ENCODE measurements at places on chromosomes 4 and X.

- no peak for DNase-seq
Measured at GRCh38 chr4:79042079-79042674, 102.9 kb upstream of the PAQR3 start.

DNA sequence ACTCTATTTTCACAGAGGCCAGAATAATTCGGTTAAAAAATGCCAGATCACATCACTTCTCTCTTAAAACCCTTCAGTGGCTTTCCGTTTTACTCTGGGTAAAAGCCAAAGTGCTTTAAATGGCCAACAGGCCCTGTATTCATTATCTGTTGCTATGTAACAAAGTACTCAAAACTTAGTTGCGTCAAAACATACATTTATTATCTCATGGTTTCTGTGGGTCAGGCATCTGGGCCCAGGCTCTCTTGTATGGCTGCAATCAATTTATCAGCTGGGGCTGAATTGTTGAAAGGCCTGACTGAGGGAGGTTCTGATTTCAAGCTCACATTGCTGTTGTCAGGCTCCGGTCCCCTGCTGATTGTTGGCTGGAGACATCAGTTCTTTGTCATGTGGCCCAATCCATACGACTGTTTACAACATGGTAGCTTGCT, 72.7 kb upstream of the H2AZ1 start:
- DNase-seq = no peak

DNA sequence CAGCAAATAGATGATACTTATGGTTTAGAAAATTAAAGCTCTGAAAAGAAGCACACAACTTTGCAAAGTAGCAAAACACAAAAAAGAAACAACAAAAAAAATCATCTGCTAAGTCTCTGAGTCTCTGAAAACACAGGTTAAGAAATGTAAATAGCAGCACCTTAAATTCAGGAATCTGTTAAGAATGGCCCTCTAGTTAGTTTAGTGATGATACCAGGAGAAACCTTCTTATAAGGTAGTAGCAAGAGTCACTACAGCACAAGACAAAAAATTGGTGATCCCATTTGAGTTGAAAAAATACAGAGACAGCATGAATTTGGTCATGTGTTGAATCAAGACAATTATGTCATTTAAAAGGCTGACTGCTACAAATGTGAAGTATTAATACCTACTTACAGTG, 308.2 kb upstream of the ADGRL3 start:
- no peak for DNase-seq

DNA sequence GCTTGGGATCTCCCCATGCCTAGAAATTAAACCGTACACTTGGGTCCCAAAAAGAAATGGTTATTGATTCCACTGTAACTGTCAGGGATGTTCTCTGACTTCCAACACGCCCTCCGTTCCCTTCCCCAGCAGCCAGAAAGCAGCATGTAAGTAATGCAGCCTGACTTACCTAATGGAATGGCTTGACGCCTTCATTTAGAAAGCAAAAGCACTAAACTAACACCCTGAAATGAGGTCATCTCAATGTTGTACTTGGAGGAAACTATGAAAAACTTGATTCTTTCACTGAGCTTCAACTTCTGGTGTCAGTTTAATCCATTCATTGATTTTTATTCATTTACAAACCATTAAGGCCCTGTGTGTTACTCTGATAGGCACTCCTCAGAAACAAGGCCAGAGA, 110.8 kb upstream of the NOCT start:
- DNase-seq = no peak

GRCh38 chr4:174593701-174594100, 71.4 kb upstream of the HPGD start:
- no peak for DNase-seq

DNA sequence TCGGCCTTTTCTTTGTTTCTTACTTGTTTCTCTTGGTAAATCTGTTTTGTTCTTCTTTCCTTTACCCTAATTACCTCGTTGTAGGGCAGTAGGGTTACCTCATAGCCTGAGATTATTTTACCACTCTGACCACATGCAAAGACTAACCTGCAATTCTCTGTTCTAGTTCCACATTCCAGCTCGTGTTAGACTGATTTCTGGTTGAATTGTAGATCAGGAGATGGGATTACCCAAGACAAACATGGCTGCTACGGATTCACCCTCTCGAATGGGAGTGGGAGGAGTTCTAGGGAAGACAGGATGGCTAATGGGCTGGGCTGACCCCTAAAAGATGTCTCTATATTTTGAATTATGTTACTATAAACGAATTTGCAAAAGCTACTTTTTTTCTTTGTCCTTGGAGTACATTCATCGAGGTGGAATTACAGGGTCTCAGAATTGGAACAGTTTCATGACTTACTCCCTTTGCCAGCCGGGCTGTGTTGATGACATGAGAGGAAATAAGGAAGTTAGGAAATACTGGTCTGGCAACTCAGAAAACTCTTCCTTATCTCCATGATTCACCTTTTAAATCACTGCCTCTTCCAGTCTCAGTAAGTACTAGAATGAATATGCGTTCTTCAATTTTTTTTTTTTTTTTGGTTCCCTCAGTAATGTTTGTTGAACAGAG, 36.7 kb upstream of the FBXW7 start:
- no peak for DNase-seq

DNA sequence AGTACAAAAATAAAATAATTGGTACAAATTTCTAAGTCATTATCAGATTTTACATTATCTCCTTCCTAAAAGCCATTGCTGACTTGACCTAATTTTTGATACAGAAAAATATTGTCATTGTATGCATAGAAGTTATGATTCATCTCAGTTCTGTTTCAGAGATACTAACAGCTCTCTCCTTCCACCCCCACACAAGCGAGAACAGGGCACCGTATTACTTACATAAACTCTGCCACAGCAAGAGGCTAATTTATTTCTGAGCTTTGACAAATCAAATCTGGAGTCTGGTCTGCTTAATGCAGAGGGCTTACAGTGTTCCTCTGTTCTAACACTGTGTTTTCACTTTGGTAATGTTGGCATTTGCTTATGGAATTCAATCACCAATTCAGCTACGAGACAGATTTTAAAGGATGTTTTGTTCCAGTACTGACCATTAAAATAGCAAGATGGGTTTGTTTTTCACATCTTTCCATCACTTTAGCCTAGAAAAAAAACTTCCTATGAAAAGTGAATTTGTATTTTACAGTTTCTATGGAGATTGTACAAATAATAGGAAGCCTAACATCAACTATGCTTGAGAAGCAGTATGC, 181.8 kb downstream of the USP46 start:
- no peak for DNase-seq

DNA sequence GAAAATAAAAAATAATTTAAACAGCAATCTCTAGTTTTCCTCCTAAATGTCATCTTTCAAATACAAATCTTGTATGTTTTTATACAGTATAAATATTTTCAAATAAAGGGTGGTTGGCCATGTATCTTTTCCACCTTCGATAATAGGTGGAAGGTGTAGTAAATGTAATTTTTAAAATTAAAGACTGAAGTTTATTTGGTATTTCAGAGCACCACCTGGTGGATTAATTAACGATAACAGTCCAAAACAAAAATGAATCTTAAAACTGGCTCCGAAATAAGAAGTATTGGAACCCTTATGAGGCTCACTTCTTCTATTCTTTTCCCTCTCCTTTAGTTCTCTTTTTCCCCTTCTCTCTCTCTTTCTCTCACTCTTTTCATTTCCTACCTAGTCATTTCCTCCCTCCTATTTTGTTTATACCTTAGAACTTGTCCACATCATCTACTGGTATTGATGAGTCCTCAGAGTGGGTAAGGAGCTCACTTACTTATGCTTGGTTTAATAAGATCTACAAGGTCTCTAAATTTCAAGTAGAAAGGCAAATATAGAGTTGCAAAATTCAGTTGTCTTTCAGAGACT, 82.9 kb upstream of the EXOC1L start:
- no peak for DNase-seq

DNA sequence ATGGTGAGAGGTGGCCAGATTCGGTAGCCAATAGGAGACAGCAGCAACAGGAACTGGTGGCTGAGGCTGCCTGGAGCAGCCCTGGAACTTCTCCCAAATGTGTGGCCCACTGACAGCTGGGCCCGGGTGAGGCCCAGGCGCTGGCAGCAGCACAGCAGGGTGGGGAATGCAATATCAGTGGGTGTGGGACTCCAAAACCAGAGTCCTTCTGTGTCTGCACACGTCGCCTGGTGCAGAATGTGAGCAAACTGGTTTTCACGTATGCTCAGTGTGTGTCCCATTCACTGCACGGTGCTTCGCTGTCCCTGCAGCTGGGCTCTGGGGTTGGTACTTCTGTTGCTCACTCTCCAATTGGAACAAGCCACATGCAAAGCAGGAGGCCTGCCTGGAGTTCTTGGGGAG, 14.4 kb upstream of the CENPU start:
- DNase-seq = no peak

GRCh38 chr4:119303587-119304305, 18.2 kb downstream of the FABP2 start:
- DNase-seq = no peak

DNA sequence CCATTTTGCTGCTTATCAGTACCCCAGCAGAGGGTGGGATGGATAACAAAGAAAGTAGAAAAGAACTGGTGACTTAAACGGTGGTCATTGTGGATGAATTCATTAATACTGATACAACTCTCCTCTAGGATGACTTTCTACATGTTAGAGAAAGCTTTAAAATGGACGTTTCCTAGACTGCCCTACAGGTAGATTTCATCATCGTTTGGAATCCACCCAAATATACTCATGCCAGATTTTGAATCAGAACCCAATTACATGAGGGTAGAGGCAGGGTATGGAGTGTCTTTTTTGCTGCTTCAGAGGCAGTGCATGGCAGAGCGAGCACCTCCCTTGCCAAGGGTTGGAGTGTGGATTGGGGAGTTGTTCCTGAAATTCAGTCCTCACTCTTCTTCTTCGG, 13.3 kb upstream of the ANTXR2 start:
- no peak for DNase-seq

DNA sequence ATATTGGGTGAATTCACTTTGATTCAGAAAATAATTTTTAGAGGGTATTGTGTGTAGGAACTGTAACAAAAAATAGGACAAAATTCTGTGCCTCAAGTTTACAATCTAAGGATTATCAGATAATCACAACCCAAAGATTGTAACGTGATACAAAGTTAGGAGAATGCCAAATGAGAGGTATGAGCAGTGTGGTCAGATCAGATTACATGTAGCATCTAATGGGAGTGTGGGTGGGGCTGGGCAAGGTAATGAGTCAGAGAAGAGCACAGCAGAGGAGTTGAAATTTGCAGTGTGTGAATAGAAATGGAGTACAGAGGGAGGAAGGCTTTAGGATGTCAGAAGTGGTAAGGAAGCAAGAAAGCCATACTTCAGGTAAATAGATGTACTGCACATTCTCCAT, 103.4 kb upstream of the TEX13A start:
- no peak for DNase-seq

- DNase-seq = no peak
Measured at GRCh38 chr4:2647403-2648158, 108.6 kb downstream of the TNIP2 start.

- DNase-seq = no peak
Measured at GRCh38 chr4:23290656-23291055, 597.9 kb downstream of the GBA3 start.

GRCh38 chrX:125096870-125097269, 222.8 kb upstream of the TEX13C start:
- no peak for DNase-seq

- no peak for DNase-seq
Measured at GRCh38 chrX:38515291-38515690, 46.1 kb upstream of the TSPAN7 start.

- no peak for DNase-seq
Measured at GRCh38 chr4:7648544-7649395, 214.0 kb upstream of the PSAPL1 start.

- DNase-seq = no peak
Measured at GRCh38 chr4:44446801-44447562, 1.6 kb downstream of the KCTD8 start.

GRCh38 chr4:58209551-58209950, 1099.4 kb upstream of the IGFBP7 start:
- no peak for DNase-seq

DNA sequence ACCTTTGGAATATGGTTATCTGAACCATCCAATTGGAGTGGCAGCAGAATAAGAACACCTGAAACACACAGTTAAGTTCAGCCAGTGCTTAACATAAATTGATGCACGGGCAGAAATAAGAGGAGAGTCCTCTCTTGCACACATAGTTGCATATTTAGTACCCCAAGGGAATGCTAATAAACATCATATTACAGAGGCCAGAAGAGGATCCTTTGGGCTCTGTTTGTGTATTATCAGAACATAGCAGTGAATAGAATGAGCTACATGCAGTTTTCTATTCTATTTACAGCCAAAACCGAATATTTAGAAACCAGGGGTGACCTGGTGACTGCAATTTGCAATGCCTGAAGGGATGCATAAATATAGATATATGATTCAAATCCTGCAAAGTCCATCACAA, 300.8 kb upstream of the GALNT7 start:
- DNase-seq = no peak

DNA sequence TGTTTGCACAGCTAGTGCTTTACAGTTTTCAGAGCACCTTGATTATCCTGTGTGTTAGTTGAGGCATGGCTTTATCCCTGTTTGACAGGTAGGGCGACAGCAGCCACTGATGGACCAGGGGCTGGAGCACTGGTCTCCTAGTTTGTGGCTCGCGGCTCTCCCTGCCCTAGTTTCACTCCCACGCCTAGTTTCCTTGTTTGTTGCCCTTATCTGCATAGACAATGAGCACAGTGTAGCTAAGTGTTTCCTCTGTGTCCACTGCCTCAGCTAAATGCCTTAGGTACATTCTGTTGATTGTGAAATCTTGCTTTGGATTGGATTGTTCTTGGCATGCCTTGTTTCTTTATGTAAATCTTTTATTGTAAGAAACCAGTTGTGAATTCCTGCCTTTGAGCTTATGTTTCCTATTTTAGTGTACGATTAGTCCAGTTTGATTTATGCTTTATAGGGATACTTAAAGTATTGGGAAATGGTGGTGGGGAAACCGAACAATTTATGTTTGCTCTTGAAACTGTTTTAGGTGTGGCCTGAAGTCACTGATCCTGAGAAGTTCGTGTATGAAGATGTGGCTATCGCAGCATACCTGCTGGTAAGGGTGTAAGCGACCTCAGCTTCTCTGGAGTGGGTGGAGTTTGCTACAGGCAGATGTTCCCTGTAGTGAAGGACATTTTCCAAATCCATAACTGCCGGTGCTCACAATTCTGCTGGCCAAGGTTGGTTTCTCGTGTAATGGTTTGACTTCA, 11.0 kb downstream of the TRMT44 start:
- DNase-seq = no peak

DNA sequence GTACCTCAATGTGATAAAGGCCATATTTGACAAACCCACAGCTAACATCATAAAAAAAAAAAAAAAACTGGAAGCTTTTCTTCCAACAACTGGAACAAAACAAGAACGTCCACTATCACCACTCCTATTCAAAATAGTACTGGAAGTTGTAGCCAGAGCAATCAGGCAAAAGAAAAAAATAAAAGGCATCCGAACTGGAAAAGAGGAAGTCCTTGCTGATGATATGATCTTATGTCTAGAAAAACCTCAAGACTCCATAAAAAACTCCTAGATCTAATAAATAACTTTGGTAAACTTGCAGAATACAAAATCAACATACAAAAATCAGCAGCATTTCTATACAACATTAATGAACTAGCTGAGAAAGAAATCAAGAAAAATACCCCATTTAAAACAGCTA, 134.3 kb downstream of the TEX11 start:
- no peak for DNase-seq
